Dermis microvascular lymphatic vessel endothelial cell (primary cell): ENCODE measurements at places on chromosomes 11 and 22. TPM values are rescaled to one million over a fixed set of nuclear protein-coding genes. Genes with fewer than 3 reads are reported as not detected.

DNA sequence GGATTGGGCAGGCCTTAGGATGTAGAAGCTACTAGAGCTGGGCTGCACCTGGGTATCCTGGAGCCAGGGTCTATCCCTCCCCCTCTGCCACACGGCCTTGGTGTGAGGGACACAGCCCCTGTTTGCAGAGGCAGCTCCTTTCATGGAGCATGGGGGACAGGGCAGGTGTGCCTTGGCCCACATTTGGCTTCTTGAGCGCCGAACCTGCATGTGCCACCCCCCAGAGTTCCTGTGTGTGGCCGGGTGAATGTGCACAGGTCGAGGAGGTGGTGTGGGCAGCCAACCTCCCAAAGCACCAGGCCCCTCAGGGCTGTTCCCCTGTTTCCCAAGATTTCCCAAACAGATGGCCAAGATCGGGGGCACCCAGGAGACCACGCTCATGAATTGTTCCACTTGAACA lies 7.9 kb upstream of the KCNQ1OT1 start:
- no peak for DNase-seq

DNA sequence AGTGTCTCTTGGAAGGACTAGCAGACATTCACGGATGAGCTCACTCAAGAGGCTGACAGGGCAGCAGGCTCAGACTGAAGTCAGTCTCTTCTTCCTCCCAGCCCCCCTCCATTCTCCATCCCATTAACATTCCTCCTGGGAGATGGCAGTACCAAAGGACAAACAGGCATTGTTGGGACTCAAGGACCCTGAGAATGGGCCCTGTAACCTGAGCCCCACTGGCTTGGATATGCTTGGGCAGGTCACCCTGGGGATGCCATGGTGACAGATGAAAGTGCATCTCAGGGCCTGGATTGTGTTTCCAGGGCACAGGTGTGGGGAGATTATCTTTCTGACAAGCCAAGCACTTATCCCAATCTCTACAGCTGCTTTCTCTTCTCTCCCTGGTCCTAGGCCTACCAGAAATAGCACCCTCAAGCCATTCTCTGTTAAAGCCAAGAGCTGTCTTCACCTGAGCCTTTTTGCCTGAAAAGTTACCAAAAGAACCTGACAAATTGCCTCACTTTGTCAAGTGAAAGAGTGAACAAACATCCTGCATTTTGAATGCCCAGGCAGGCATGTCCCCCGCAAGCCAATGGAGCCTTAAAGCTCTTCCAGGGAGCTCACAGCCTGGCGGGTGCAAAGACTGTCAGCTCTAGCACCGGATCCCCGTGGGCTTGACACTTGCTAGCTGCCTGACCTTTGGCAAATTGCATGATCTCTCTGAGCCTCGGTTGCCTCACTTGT lies 366.0 kb upstream of the NARS2 start:
- DNase-seq, result no peak

DNA sequence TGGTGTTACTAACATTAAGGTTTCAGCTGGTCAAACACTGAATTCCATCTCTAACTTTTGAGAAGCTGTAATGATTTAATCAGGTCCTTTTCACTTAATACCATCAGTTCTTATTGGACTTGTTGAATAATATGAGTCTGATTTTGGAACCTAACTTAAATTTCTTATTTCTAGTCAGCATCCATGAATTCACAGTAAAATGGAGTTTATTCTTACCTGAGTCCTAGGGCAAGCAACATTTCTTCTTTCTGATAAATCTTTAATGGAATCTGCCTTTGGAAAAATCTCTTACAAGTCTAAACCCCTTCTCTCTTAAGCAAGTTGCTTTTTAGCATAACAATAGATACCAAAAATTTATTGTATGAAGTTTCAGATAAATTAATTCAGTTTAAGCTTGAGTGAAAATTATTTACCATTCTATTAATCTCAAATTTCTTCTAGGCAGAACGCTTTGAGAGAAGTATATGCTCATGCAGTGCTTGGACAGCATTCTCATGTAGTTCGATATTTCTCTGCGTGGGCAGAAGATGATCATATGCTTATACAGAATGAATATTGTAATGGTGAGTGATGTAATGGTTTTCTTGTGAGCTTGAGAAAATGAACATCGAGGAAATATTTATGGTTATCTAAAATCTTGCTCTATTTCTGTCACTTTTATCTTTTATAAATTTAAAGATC lies 3.4 kb downstream of the WEE1 start:
- no peak for DNase-seq

DNA sequence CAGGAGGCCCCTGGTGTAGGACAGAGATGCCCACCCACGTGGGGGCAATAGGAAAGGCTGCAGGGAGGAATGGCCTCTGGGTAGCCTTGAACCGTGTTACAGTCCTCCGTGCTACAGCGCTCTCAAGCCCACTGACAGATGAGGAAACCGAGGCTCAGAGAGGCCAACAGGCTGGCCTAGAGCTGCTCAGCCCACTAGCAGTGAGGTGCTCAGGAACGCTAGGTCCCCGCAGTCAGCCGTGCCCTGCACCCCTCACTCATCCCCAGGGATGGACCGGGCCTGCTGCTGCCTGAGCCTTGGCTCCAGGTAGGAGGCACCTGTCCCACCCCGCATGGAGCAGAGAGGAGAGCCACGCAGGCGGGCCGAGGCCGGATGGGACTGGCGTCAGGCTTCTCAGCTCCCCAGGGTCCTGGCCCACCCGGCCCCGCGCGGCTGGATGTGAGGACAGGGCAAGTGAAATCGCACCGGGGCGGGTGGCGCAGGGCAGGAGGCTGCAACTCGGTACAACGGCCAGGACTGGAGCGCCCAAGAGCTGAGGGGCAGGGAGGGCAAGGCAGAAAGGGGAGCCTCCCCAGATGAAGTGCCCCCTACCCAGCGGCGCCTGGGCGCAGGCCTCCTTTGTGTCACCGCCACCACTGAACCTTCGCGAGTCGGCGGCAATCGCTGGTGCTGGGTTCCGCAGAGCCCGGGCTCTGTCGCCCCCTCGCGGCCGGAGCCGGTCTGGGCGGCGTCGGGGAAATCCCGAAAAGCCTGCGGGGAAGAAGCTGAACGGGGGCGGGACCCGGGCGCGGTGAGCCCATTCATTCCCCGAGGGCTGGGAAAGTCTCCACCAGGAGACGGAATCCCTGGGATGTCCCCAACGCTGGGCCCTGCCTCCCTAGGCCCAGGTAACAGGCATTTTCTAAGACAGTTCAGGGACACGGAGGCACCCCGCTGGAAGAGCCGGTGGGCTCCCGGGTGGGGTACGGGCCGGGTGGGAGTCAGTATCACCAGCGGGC lies 8.4 kb upstream of the SLC2A11 start:
- DNase-seq, result peak; percentile 69

DNA sequence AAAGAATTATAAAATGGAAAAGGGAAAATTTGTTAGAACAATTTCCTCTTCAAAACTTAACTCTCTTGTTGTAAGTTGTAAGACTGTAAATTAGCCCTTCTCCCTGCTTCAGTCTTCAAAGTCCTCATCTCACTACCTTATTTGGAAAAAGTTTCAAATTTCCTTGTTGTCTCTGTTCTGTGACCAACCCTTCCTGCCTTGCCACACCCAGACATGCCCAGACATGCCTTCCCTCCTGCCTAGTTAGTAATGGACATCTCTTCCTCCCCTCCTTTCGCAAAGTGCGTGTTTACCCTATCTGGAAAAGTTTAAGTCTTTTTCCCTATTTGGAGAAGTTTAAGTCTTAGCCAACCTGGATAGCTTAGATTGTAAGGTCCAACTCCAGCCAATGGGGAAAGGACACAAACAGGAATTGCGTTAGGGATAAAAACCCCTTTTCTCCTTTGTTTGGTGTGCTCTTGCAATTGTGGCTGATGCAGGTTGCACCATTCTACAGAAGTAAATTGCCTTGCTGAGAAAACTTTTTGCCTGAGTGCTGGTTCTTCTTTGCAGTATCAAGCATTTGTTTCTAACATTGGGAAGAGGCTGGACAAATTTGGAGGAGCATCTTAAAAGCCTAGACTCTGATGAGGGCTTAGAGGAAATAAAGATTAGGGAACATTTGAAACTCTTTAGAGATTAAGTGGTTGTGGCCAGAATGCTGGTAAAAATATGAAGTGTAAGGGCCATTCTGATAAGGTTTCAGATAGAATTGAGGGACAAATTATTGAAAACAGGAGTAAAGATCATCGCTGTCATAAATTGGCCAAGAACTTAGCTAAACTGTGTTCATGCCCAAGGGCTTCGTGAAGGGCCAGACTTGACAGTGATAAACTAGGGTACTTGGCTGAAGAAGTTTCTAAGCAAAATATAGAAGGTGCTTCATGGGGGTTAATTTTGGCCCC lies 15.4 kb downstream of the OR52K2 start:
- DNase-seq, result no peak

GRCh38 chr11:74005721-74006517 lies 3.0 kb downstream of the UCP3 start:
- DNase-seq, result no peak

DNA sequence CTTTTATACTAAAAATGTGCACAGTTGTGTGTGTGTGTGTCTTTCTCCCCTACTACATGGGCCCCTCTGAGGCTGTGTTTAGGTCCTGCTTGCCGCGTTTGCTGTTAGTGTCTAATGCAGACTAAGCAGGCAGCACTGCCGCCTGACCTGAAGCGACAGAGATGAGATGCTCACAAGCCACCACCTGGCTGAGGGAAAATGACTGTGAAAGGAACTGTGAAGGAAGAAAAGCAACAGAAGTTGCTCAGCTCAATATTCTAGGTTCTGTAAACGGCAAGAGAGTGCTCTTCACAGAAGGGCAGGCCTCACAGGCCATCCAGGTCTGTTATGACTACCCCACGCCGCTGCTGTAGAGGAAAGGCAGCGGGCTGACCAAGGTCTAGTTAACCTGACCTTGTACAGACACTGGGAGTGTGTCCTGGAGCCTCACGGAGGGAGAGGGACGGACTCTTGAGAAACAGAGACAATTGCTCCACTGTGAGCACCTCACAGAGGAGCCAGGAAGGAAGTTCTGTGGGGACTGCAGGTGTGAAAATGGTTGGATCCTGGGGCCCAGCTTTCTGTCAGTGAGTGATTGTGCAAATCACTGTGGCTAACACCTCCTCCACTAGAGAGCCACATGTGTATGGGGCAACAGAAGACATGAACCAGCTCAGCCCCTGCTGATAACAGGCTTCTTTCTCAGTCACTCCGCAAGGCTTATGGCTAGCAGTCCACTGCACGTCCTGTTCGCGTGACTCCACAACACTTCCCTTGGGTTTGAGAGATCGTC lies 31.3 kb upstream of the YPEL1 start:
- DNase-seq, result no peak

DNA sequence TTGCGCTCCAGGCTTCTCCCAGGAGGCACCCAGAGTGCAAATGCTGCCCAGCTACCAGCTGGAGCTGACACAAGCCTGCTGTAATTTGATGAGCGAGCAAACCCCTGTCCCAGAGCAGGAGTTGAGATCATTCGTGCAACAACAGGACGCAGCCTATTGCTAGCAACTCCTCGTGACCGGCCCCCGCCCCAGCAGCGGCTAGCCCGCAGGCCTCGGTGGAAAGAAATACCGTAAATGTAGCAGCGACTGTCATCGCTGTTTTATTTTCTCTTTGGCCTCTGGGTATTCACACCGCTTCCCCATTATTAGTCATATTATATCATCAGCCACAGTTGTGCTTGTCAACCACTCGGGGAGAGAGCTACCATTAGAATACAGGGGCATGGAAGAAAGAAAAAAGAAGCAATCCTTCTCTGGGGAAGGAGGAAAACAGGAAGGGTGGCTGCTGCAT lies 59.2 kb upstream of the ATXN10 start:
- DNase-seq, result peak; percentile 74

GRCh38 chr11:105588001-105588400 lies 21.9 kb upstream of the GRIA4 start:
- peak; percentile 45 for DNase-seq

- no peak for DNase-seq
These were observed 31.2 kb downstream of the RAB6A start for GRCh38 chr11:73729594-73730206.

DNA sequence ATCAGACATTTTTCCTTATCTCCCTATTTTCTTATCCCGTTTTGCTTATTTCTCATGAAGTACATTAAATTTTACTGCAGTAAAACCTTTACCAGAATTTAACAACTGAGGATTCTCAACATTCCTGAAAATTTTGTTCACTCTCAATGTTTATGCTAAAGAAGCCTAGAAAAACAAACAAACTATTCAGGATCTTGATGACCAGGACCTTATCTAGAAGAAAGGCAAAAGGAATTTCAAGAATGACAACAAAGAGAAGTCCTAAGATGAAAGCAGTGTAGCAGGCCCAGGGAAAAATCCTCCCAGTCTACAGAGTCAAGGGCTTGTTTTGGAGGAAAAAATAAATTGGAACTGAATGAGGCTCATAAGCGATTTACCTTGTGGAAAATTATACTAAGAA lies 283.3 kb upstream of the ARHGAP42 start:
- DNase-seq, result no peak

DNA sequence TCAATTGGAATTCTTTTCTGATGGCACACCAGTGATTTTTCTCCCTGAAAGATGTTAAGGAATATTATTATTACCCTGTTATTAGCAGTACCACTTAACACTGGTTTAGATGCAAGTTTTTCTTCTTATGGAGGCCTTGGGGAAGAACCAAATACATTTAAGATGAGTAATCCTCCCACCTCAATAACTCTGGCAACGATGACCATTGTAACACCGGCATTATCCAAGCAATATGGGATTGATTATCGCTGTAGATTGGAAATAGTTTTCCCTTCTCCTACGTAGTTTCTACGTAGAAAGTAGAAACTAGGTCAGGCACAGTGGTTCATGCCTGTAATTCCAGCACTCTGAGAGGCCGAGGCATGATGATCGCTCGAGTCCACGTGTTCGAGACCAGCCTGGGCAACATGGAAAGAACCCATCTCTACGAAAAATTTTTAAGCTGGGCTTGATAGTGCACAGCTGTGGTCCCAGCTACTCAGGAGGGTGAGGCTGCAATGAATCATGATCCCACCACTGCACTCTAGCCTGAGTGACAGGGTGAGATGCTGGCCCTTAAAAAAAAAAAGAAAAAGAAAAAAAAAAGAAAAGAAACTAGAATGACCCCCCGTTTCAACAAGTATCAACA lies 45.5 kb downstream of the PACSIN2 start:
- DNase-seq, result no peak

DNA sequence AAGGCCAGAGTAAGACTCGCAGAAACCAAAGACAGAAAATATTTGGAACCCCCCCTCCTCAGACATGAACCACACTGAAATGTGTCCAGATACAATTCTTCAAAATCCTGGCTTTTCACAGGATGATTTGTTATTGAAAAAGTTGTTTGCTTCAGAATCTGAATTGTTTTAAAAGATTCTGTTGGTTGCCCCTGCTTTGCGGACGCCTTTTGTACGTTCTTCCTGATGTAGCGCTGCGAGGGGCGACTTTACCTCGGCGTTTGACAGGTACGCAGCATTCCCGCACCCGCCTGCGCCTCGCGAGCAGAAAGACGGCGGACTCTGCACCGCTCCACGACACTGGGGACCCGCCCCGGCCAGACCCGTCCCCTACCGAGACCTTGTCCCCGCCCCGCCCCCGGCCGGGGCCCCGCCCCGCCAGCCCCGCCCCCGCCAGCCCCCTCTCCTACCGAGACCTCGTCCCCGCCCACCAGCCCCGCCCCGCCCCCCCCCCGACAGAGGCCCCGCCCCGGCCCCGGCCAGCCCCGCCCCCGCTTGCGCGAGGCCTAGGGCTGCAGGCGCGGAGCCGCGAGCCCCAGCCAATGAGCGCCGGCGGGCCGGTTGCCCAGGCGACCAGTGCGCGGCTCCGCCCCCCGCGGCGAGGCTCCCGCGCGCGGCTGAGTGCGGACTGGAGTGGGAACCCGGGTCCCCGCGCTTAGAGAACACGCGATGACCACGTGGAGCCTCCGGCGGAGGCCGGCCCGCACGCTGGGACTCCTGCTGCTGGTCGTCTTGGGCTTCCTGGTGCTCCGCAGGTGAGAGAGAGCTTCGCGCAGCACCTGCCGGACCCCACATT lies at the start of gene GLB1L2:
GLB1L2 (plus strand) TSS at position 635 of the 835 bp plus-strand sequence; CDS start at position 709, 74 bp downstream.
- DNase-seq, result peak; percentile 18

The SLC5A4 gene
- 3.0 and 4.6 TPM in 2 replicates for total RNA-seq

The GAS2L1 gene
- total RNA-seq, result 11.8 and 26.8 TPM in 2 replicates

The CCDC73 gene
- total RNA-seq, result under 0.01 TPM in 1 of 2 replicates, not detected in the other

The TSGA10IP gene
- not detected in 2 replicates for total RNA-seq

The MEI1 gene
- 2.3 and 3.7 TPM in 2 replicates for total RNA-seq
